ENCODE measurements at places on chromosomes 12 and 14.

DNA sequence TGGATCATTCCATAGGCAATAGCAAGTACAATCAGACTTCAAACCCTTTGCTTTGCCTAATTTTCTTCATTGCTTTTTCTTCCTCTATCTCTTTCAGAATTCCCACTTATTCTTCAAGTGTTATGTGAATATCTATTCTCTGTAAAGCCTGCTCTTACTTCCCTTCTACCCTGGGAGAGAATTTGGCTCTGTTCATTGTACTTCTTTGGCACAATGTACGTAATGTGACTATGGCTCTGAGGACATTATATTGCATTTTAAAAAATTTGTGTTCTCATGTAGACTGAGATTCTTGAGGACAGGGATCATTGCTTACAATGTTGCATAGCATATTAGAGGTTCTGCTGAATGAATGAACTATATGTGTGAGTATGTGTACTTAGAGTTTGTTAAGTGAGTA lies 16.9 kb upstream of the PRICKLE1 start:
- no peak for DNase-seq

GRCh38 chr12:70074510-70074909 lies 168.7 kb upstream of the CNOT2 start:
- no peak for DNase-seq

GRCh38 chr14:60575008-60575407 lies 66.1 kb downstream of the SIX6 start:
- DNase-seq = no peak

DNA sequence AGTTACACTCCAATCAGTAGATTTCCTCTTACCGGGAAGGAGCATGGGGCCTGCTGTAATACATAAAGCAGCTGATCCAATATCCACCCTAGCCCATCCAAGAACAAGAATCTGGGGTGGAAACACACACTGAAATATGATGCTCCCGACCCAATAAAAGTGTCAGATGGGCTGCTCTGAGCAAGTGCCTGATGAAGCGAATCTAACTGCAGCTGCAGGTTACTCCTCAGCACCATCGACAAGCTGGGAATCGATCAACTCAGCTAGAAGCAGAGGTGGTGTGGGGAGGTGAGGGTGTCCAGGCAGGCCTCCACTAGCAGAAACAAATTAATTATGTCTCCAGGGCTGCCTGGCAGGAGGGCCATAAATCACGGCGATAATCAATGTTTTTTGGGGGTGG lies 64.0 kb upstream of the WSCD2 start:
- DNase-seq = no peak

GRCh38 chr12:63928305-63928704 lies 83.8 kb downstream of the SRGAP1 start:
- DNase-seq = no peak

- no peak for DNase-seq
Measured at GRCh38 chr12:127729381-127729780, 537.6 kb upstream of the TMEM132C start.

GRCh38 chr12:93130366-93131054 lies 201.4 kb upstream of the EEA1 start:
- no peak for DNase-seq

- DNase-seq = peak; percentile 74
Measured at GRCh38 chr12:53452159-53453077, 516 bp downstream of the PCBP2 start.

- no peak for DNase-seq
Measured at GRCh38 chr12:124947561-124948398, 33.3 kb upstream of the UBC start.

DNA sequence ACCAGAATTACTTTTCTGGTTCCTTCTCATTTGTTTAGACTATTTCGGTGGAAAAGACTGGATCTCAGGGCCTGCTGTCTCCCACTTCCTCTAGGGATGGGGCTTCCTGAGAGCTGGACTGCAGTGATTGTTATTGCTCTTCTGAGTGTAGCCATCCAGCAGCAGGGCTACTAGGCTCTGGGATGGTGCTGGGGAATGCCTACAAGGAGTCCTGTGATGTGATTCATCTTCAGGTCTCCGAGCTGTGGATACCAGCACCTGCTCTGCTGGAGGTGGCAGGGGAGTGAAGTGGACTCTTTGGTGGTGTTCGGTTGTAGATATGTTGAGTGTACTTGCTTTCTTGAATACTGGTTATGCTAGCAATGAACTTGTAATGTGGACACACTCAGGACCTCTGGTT lies 42.7 kb downstream of the AEBP2 start:
- no peak for DNase-seq

DNA sequence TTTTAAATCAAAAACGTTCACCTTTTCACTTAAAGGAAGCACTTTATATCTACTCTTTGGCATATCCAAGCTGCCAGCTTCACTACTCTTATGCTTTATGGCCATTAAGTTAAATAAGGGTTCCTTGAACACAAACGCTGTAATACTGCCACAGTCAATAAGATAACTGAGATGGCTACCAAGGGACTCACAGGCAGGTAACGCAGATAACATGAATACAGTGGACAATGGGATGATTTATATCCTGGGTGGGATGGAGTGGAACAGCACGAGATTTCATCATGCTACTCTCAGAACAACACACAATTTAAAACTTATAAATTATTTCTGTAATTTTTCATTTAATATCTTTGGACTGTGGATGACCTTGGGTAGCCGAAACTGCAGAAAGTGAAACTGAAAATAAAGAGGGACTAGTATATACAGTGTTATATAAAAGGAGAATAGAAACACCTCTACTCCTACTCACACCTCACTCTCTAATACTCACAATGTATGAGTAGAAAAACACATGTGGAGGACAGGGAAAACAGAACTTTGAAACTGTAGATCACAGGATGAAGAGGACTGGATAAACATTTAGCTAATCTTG lies 367.3 kb downstream of the C12orf50 start:
- no peak for DNase-seq

DNA sequence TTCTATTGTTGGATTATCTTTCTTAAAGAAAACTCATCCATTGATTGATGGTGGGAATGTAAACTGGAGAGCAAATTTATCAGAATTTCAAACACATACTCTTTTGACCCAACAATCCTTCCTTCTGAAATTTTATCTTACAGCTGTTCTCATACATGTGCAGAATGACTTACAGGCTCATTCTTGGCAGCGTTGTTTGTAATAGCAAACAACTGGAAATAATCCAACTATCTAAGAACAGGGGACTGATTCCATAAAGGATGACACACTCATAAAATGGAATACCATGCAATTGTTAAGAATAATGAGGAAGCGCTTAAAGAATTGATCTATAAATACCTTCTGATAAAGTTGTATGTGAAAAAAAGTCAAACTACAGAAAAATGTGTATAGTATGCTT lies 24.0 kb downstream of the RHOJ start:
- DNase-seq = no peak

- no peak for DNase-seq
Measured at GRCh38 chr14:69323999-69324282, 64.0 kb downstream of the GALNT16 start.

DNA sequence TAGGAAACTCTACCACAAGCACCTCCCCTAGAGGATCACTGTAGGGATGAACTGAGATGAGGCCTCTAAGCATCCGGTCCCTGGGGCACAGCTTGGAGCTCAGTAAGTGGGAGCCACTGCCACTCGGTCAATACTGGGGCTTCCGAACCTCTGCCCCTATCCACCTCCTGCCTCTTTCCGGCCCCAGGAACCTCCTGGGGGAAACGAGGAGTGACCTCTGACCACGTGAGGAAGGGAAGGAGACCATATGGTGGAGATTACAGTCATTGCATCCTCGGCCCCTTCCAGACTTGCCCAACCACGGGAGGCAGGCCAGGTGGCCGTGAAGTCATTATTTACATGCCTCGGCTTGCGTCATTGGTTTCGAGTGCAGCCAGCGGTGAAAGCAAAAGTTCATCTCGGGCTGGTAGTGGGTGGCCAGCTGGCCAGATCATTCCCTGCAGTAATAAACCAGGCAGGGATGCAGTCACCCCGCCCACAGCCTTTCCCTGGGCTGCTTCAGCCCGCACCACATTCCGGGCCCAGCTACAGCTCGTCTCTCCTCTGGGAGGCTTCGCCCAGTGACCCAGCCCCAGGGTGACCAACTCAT lies 65.4 kb downstream of the C14orf132 start:
- no peak for DNase-seq

GRCh38 chr14:76837524-76837923 lies 11.3 kb downstream of the LRRC74A start:
- no peak for DNase-seq

GRCh38 chr12:110785240-110785639 lies 42.5 kb upstream of the PPP1CC start:
- no peak for DNase-seq

DNA sequence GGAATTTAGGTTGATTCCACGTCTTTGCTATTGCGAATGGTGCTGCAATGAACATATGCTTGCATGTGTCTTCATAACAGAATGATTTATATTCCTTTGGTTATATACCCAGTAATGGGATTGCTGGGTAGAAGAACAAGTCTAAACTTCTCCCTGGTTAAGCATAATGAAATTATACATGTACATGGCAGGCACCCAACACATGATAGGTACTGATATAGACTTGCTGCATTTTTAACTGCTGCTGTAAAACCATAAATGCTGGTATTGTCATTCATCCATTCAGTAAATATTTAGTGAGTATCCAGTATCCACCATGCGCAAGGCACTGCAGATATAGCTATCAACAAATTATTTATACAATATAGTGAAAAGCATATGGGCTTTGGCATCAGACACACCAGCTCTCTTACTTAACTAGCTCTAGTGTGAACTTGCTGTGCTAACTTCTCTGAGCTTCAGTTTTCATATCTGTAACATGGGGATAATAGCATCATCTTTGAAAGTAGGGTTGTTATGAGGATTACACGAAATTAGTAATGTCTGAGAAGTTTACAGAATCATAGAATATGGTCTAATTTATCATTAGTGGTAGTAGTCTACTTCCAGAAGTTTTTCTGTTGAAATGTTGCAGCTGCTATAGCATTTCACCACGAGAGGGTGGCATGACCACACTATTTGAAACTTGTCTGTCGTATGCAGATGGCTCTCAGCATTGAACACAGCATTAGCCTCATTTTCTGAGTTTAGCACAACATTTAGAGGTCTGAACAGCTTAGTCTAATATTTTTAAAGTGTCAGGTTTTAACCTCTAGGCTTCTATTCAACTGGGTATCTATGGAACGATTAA lies 32.0 kb upstream of the SEL1L start:
- no peak for DNase-seq

DNA sequence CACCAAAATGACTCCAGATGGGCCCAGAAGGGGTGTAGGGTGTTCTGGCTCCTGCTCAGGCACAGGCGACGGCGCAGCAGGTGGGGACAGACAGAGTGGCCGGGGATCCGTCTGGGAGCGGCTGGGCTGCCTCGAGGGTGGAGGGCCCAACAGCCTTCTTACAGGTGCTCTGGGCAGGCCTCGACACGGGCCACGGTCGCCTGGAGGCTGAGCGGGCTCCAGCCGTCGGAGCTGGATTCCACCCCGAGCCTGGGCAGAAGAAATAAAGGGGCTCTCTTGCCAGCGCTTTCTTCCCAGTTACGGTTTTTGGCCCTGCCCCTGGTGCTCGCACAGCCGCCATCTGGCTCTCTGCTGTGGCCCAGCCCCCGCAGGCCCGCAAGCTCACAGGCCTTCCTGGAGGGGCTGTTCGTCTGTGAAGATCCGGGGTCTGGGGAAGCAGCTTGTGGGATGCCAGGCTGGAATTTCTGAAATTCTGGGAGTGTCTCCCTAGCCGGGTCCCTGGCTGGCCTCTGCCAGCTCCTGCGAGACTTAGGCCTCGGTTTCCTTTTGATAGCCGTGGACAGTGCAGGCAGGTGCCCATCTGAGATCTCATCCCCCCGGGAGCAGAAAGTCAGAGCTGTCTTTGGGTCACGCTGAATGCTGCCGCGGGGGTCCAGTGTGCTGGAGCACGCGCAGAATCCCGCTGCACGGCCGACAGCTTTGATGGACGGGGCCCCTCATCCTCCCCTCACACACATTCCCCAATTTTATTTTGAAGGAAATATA lies 122.7 kb downstream of the PAPOLA start:
- DNase-seq = no peak

DNA sequence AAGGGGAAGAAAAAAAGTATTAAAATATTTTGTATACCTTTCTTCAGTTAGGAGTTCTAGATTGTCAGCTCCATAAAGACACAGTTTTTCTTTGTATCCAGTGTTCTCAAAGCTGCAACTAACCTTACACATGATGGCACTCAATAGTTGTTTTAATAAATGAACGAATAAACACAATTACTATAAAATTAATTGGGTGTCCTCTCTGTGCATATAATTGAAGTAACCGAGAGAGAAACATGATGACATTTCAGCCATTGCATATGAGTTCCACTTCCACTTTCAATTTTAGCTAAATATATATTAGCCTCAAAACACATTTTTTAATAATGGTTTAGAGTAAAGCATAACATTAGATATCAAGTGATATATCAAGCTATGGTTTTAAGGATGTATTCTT lies 671.2 kb downstream of the LRFN5 start:
- no peak for DNase-seq

- no peak for DNase-seq
Measured at GRCh38 chr14:61599942-61600341, 95.4 kb upstream of the HIF1A start.

DNA sequence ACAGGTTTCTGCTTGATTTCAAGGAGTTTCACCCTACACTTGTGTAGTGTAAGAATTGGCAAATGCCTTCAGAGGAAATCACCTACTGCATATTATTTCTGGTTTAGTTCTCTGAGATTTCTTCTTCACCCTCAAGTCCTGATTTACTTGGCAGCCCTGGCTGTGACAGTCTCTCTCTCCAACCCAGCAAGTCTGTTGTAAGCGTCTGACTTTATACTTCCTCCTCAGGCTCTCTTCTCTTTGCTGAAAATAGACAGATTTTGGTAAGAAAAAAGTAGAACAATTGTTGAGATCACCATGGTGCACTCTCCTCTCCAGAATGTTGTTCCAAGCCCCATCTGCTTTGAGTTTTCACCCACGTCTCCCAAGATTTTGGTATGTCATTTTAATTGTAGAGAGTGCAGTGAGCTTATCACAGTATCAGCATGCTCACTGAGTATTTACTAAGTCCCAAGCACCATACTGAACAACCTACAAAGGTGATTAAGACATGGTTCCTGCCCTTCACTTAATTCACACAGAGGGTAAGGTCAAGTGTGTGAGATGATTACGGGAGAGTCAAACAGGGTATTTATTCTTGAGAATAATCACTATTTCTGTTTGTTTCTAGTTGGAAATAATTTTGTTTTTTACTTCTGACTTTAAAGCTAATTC lies 148.7 kb downstream of the MDGA2 start:
- no peak for DNase-seq

Measured in stimulated activated CD4-positive, alpha-beta T cell treated with anti-CD3 and anti-CD28 coated beads, Interleukin-12 subunit alpha, Interleukin-12 subunit beta, amount 100 ng/mL, for 4 hours (primary cell).